ENCODE measurements at places on chromosomes 1 and 21.

- DNase-seq = no peak
Measured at GRCh38 chr1:153638261-153638660, 4.4 kb downstream of the CHTOP start.

DNA sequence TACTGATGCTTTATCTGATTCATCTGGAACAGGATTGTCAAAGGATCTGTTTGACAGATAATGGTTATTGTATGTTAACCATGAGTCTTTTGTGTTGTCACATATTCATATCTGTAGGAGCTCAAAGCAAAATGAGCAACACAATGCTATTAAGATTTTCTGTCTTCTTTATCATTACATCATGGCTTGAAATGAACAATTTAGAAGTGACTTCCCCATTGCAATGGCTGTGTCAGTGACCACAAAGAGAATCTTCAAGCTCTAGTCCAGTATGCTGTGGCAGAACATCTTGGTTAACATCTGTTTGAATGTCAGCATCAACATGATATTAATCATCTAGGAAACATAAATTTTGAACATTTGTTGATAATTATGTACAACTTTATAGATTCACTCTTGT is 1148.5 kb downstream of the PLA2G4A start:
- no peak for DNase-seq

DNA sequence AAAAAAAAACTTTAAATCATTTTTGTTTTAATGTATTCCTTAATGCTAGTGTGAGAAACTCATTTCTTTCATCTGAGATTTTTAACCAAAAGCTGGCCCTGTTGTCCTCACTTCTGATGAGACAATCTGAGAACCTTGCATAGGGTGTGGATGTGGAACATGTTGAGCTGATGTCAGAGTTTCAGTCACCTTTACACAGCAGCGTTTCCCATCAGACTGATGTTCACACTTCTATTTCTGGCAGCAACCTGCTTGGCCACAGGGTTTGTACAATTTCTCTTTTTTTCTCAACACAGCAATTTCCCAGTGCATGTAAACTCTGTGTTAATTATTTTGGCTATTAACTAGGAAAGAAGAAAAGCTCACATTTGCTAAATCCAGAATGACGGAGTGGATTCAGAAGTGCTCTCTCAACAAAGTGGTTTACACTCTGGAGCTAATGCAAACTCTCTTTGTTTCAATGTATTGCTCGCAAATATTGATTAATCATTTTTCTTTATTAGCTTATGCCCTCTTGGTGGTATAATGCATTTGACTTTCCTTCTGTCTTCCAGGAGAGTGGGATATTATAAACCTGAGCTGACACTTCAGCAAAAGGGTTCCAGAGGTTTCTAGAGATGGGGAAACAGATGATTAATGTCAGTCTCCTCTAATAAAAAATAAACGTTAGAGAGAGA is 70.5 kb upstream of the HSPA13 start:
- DNase-seq = no peak

DNA sequence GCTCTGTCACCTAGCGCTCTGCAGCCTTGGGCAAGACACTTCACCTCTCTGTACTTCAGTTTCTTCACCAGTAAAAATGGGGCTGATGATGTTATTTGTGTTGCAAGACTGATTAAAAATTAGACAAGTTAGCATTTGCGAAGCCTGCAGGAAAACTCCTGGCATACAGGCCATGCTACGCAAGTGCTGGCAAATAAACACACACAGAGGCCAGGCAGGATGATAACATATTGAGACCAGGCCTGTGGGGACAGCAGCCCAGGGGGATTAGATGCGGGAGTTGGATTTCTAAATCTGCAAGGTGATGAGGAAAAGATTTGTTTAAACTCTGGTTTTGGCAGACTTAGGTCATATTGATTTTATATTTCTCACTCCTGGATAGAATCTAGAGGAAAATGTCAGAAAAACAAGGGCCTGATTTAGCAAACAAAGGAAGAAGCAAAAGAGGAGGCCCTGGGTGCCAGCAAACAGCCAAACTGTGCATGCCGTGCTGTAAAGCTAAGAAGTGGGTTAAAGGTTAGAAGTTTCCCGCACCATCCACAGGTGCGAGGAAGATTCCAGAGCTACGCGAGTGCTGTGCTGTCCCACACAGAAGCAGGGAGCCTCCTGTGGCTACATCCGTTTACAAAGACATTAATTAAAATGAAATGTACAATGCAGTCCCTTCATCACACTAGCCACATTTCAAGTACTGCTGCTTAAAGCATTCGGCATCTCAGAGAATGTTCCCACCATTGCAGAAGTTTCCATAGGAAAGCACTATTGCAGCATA is 532.2 kb downstream of the NPHP4 start:
- no peak for DNase-seq

GRCh38 chr1:241640149-241640866 is at the start of the genes CHML and OPN3:
Gene CHML, minus strand, starts transcription at chr1:241640369. Its CDS starts 4,603 bp downstream, at chr1:241635766.
Gene OPN3, minus strand, starts transcription at chr1:241640369. Its CDS starts 115 bp downstream, at chr1:241640254.
- peak; percentile 100 for DNase-seq

GRCh38 chr1:246761396-246761795 is 37.2 kb downstream of the SCCPDH start:
- DNase-seq = no peak

GRCh38 chr1:18322368-18323032 is 158.2 kb upstream of the KLHDC7A start:
- peak; percentile 12 for DNase-seq

DNA sequence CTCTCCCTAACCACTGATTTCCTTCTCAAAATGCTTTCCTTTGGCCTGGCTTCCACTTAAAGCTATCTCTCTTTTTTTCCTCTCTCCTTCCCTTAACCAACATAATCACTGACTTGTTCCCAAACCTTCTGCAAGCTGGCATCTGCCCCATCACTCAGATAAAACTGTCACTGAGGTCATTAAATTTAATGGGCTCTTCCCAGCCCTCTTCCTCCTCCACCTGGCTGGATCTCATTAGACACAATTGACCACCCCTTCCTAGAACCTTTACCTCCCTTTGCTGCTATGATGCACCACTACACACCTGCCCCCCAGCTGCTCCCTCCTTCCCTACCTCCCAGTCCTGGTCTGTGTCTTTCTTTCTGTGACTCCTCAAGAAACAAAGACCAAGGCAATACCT is 44.0 kb upstream of the GJB5 start:
- no peak for DNase-seq

DNA sequence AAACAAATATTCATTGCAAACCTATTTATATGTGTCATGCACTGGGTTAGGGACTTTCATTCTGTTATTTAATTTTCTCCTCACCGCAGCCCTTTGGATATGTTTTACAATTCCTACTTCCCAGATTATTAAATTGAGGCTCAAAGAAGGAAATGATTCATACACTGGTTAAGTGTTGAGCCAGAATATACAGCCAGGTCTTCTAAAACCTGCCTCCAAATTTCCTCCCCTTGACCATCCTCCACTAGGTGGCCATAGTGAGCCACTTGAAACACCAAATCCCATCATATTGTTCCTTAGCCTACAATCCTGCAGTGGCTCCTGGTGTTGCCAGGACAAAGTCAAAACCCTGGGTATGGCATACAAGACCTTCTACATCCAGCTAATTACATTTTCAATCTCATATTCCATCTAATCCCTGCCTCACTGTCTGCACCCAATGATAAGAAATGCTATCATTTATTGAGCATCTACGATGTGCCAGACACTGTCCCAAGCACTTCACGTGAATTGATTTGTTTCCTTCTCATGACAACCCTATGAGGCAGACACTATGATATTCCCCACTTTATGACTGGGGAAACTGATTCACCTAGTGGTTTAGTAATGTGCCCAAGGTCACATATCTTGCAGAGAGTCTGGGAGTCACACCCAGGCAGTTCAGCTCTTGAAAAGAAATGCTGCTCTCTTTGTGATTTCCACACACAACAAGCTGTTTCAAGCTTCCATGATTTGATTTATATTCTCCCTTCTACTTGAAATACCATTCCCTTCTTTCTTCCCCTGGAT is 23.6 kb upstream of the KIRREL1 start:
- DNase-seq = peak; percentile 62

DNA sequence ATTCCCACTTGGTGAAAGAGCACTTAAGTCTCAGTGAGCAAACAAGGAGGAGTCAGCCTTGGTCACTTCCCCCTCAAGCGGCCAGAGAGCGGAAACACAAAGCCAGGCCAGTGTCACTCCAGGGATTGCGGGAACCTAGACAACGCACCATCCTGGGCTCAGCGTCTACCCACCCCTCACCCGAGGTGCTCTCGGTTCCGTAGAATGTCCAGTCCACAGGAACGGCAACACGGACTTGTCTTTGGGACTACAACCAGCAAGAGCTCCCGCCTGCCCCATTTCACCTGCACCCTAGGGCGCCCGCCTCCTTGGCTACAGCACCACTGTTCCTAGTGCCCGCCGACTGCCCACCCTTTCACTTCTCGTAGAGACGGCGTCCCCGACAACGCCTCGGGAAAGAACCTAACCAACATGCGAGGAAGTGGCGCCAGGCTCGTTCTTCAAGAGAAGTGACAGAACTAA is 509 bp downstream of the GDAP2 start:
- peak; percentile 79 for DNase-seq

GRCh38 chr1:156663178-156663577 is 14.0 kb downstream of the NES start:
- no peak for DNase-seq

DNA sequence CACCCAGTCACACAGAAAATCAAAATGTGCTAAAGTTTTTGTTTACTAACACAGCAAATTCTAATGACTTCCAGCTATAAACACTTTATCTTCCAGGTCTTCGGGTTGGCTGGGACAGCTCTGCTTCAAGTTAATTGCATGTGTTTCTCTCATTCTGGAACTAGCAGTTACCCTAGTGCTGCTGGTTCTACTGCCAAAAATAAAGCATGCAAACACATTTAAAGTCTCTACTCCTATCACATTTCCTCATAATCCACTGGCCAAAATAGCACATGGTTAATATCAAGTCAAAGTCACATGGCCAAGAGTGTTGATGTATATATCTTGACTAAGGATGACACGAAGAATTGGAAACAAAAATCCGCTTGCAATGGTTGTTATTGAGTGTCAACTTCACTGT is 973.1 kb upstream of the ADGRL2 start:
- no peak for DNase-seq

GRCh38 chr1:38308780-38309179 is 262.2 kb upstream of the POU3F1 start:
- no peak for DNase-seq

GRCh38 chr1:235206533-235207208 is 45.6 kb upstream of the RBM34 start:
- no peak for DNase-seq

DNA sequence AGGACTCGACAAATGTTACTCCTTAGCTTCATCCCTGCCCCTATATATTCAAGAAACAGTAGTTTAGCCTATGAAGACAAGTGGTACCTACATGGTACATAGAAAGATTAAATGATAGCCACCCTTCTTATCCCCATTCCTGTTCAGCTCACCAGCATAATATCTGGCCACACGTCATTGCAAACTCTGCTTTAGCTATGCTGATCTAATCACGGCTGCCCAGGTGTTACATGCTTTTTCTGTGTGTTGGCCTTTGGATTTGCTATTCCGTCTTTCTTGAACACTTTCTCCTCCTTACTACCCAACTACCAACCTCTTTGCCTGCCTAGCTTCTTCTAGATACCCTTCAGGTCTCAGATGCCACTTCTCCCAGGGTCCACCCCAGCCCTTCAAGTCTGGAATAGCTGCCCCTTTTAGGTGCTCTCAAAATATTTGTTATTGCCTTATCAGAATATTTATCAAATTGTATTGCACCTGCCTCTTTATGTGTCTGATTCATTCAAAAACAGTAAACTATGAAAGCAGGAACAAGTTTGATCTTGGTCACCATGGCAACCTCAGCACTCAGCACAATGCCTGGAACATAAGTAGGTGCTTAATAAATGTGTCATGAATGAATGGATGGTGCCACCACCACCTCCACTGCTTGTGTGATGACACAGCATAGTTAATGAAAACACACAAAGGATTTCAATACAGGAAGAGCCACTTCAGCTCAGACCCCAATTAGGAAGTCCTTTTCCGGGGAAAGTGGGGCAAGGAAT is 11.4 kb upstream of the DNASE2B start:
- DNase-seq = no peak

DNA sequence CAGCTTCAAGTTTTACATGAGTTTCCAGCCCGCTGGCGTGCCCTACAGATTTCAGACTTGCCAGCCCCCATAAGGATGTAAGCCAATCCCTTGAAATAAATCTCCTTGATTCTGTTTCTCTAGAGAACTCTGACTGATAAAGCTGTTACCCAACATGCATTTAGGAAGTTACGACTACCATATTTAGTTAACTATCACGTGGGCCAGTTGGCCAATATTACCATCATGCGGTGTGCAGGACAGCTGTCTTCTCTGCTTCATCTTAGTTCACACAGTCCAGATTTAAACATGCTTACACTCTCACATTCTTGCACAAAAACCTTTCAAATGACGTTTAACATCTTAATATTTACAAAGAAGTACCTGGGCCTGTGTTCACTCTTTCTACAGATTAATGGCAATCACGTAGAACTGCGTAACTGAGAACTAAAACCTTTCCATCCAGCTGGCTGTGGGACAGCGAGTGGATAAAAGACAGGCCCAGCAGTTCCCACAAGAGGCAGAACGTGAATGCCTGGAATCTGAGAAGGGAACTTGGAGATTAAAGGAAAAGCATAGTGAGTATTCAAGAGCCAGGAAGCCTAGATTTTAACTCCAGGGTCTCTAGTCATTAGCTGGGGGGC is 20.8 kb downstream of the FAM177B start:
- DNase-seq = no peak

GRCh38 chr1:64110924-64111777 is 92.3 kb upstream of the UBE2U start:
- no peak for DNase-seq

DNA sequence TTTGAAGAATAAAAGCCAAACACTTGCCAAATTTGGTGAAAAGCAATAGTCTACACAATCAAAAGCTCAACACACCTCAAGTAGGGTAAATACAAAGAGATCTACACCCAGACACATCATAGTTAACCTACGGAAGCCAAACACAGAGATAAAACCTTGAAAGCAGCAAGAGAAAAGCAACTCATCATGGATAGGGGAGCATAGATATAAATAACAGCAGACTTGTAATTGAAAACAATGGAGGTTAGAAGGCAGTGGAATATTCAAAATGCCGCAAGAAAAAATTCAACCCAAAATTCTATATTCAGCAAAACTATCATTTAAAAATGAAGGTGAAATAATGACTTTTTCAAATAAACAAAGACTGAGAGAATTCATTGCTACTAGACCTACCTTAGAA is 105.1 kb downstream of the ITSN1 start:
- no peak for DNase-seq

DNA sequence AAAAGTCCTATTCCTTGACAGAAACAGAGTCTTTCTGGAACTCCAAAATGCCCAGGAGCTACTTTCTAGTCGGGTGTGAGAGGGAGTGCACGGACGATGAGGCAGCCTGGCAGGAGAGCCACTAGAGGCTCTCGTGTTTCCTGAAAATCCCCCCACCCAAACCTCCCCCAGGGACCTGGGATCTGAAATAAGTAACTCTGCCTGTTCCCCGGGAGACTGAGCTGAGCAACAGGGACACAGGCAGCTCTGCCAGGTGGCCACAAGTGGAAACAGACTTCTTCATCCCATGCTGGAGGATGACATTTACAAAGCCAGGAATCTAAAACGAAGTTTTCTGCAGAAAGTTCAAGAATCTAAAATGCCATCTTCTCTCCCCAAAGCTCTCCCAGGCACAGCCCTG is 77.1 kb downstream of the ITPKB start:
- DNase-seq = no peak

- DNase-seq = no peak
Measured at GRCh38 chr1:33893147-33893830, 29.4 kb downstream of the HMGB4 start.
